ENCODE measurements at places on chromosomes 2 and 18. TPM values are rescaled to one million over a fixed set of nuclear protein-coding genes. Genes with fewer than 3 reads are reported as not detected.

The FSHR gene
- total RNA-seq: not detected

The UCN gene
- 0.68 TPM for total RNA-seq

The SERPINB7 gene
- total RNA-seq: not detected

GRCh38 chr2:85707304-85707703, 13.1 kb downstream of the GNLY start:
- peak; percentile 82 for DNase-seq

- no peak for DNase-seq
Measured at GRCh38 chr2:134576478-134576877, 142.3 kb downstream of the TMEM163 start.
